Lower lobe of right lung (tissue), 2 donors: ENCODE measurements at places on chromosomes 7 and 10. TPM values are rescaled to one million over a fixed set of nuclear protein-coding genes. Genes with fewer than 3 reads are reported as not detected.

- peak; percentile 51 for DNase-seq
These were observed 739 bp downstream of the MPP7 start for GRCh38 chr10:28302012-28302637.

DNA sequence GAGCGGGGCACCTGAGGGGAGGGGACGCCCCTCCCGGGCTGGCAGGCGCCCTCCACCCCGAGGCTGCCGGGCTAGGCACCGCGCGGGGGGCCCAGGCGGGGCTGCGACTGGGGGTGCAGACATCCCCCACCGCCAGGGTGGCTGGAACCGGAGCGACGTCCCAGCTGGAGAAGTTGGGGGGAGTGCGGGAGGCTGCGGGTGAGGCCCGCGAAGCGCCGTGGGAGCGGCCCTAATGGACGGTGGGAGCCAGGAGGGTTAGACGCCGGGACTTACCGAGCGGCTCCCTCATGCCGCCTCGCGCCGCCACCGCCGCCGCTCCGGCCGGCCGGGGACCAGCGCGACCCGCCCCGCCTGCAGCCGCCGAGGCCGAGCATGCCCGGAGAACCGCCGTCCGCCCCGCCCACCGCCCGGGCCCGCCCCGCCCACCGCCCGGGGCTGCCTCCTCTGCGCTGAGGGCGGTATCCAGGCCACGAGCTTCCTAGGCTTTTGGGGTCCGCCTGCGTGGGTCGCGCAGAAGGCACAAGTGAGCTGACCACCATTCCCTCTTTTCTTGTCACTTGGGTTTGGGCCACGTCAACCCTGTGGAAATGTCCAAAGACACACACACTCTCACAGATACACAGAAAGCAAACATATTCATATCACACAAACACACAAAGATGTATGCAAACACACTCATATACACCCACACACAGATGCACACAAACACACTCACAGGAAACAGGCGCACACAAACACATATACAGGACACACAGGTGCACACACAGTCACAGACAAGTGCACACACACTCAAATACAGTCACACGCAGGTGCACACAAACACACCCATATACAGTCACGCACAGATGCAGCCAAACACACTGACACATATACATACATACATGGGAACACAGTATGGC is at the start of gene JCAD:
Gene JCAD, minus strand, starts transcription at position 378 of the 899 bp plus-strand sequence. CDS start 11,774 bp downstream, outside the sequence.
- DNase-seq, result peak; percentile 80

GRCh38 chr7:106265133-106265532 is 19.6 kb downstream of the NAMPT start:
- DNase-seq, result no peak

GRCh38 chr10:113431398-113432160 is 121.3 kb upstream of the HABP2 start:
- no peak for DNase-seq

DNA sequence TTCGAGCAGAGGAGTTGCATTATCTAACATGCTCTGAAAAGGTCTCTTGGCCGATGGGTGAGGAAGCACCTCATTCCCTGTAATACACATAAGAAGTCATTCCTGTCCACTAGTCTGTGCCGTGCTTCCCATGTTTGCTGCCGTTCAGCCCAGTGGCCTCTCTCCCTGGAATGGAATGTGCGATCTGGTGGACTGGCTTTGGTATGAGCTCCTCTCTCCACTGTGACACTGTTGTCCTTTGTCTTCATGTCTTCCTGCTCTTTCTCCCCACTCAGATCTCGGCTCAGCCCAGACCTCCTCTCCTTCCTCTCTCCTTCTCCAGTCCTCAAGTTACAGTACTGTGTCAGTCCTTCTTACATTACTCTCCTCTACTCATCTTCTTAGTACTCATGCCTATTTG is 192.8 kb upstream of the KLF6 start:
- DNase-seq, result no peak

- DNase-seq, result no peak
These were observed 11.7 kb downstream of the CASP2 start for GRCh38 chr7:143299840-143300239.

DNA sequence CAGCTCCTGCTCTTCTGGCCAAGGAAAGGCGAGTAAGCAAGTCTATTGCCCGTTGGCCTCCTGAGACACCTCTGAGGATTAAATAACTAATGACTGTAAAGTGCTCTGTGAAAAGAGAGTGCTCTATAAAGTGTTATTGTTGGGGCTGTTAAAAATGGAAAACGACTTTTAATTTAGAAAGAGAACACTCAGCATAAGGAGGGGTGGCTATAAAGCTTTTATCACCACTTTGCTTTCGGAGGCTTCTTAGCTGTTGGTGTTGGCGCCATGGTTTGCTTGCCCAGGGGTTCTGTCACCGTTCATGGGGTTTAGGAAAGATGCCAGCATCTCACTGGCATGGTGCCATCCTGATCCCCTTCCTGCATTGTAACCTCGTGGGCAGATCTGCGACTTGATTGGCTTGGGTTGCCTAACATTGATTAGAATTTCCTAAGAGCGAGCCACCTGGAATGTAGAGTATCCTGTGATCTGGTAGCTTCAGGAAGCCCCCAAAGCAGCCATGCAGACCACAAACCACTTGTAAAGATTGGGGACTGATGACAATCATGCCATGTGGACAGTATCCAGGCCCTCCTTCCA is 509.9 kb downstream of the LRMDA start:
- DNase-seq, result no peak

DNA sequence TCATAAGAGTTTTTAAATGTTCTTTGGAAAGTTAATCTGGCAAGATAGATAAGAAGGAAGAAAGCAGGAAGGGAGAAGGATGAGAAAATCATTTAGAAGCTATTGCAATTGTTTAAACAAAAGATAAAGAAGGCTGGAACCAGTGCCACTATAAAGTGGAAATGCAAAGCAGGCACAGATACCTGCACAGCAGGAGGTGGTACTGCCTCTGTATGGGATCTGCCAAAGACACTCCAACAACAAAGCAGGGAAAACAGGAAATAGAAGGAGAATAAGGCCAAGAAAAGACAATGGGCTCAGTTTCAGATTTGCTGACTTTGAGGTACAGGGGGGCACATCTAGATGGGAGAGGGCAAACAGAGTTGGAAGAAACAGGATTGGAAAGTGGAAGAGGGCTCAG is 138.6 kb downstream of the PPP1R17 start:
- no peak for DNase-seq

- peak; percentile 66 for DNase-seq
These were observed 11.5 kb upstream of the OGA start for GRCh38 chr10:101829561-101830315.

- DNase-seq, result no peak
These were observed 6.0 kb upstream of the LMBR1 start for GRCh38 chr7:156898938-156899337.

DNA sequence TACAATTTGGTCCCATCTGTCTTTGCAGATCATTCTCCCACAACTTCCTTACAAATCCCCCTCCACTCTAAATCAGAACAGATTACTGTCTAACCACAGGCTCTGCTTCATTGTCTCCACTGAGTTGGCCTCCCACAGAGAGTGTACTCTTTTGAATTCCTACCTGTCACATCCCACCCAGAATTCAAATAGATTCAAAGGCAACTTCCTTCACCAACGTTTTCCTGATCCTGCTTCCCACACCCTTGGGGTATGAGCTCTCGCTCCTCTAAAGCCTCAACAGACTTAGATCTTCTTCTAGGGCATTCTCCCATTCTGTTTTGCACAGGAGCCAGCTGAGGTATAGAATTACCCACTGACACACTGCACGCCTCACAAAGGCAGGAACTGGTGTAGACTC is 197.8 kb upstream of the CDCA7L start:
- no peak for DNase-seq

DNA sequence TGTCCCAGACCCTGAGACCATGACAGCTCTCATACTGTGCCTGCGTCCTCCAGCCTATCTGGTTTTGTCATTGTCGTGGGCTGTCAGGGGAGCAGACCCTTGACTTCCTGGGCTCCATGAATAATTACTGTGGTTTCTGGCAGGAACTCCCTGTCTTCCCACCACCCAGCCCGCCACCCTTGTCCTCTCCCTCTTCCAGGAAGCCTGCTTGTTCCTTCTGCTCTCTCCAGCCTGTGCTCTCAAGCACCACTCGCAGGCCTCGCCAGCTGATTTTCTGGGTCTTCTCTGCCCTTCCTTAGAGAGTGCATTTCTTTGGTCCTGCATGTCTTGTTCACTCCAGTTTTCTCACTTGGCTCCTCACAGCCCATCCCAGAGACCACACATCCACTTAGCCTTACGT is 224.5 kb upstream of the INHBA start:
- no peak for DNase-seq

GRCh38 chr10:62594093-62594520 is 210.4 kb upstream of the ADO start:
- DNase-seq, result peak; percentile 63

DNA sequence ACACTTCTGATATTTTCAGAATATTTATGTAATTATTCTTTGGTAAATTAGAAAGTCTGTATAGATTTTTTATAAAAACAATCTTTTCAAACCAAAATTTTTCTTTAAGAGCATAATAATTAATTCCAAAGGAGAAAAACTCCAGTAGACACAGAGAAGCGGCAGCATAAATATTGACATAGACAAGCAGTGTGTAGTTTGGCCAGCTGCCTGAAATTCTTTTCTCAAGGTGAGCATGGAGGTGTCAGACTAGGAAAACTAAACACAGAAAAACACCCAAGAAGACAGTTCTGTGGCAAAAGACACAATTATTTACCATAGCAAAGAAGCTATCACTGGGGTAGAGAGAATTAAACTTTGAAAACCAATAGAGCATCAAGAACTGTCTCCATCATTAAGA is 82.4 kb downstream of the KLF6 start:
- DNase-seq, result no peak

GRCh38 chr7:26166684-26167266 is 14.8 kb downstream of the NFE2L3 start:
- DNase-seq, result no peak

- no peak for DNase-seq
These were observed 162.9 kb downstream of the FANK1 start for GRCh38 chr10:126059076-126059826.

- DNase-seq, result no peak
These were observed 48.6 kb downstream of the PARP12 start for GRCh38 chr7:140014123-140014522.

DNA sequence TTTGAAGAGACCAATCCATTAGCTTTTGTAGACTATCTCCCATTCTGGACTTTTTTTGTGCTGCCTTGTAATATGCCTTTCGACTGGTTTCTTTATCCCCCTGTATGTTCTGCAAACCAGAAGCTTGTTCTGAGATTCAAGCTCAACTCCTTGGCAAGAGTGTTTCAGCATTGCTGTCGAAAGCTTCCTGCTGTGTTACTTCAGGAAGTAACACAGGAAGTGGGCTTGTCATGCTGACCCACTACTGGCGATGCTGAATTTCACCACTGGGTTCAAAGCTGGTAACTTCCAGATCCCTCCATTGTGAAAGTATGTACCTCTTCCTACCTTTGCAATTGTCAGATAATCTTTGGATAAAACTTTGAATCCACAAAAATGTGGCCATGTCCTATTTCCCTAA is 57.9 kb upstream of the INSYN2A start:
- DNase-seq, result no peak

- DNase-seq, result no peak
These were observed 308.4 kb downstream of the BICC1 start for GRCh38 chr10:58820861-58821751.

GRCh38 chr7:99729486-99730237 is 5.3 kb downstream of the CYP3A7 start:
- DNase-seq, result no peak

GRCh38 chr10:84537447-84537931 is 209.1 kb downstream of the CCSER2 start:
- DNase-seq, result peak; percentile 60

DNA sequence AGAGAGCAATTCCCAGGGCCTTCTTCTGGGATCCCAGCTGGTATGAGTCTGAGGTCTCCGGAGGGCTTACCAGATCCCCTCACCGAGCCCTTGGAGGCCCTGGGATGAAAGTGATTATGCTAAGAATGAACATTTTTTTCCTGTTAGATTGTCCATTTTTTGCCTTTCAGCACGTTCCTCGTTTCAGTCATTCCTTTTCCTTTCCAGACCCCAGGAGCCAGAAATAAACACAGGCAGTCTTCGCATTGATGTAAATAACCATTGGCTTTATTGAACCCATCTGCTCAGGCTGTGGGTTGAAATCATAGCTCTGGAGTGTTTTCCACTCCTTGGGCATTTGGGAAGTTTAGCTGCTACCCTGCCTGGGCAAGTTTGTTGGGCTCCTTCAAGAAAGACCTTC is 320.9 kb upstream of the AUTS2 start:
- DNase-seq, result no peak

DNA sequence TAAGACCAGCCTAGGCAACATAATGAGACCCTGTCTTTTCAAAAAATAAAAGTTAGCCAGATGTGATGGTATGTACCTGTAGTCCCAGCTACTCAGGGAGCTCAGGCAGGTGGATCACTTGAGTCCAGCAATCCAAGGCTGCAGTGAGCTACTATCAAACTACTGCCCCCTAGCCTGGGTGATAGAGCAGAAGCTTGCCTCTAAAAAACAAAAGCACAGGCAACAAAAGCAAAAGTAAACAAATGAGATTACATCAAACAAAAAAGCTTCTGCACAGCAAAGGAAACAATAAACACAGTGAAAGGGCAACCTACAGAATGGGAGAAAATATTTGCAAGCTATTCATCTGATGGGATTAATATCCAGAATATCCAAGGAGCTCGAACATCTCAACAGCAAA is 65.4 kb downstream of the FANK1 start:
- no peak for DNase-seq

DNA sequence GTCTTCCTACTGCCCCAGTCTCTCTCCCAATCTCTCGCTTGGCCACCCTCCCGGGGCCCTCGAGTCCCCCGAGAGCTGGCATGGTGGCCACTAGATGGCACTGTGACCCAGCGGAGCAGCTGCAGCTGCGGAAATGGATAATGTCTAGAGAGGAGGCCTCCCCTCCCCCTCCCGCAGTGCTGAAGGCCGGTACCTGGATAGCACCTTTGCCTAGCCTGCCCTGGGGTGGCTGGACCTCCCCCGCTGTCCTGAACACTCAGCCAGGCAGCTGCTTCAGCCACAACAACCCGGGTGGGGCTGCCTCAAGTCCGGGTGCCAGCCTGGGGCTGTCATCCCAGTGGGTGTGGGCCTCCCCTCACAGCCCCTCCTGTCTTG is 65.2 kb downstream of the GOLGA7B start:
- peak; percentile 89 for DNase-seq

SORBS1 gene
- 58.2 TPM for total RNA-seq

OR2A5 gene
- not detected for total RNA-seq

FBXO24 gene
- 0.74 TPM for total RNA-seq

NCAPG2 gene
- 10.0 TPM for total RNA-seq

ADCY1 gene
- 2.4 TPM for total RNA-seq

OGDHL gene
- 0.30 TPM for total RNA-seq

PTF1A gene
- total RNA-seq, result not detected

CALY gene
- not detected for total RNA-seq

NUTM2D gene
- total RNA-seq, result 6.8 TPM

BMPR1A gene
- 37.0 TPM for total RNA-seq

TAC1 gene
- total RNA-seq, result not detected

ARHGEF5 gene
- total RNA-seq, result 39.5 TPM

WEE2 gene
- total RNA-seq, result not detected

DYDC2 gene
- total RNA-seq, result 4.2 TPM

MRC1 gene
- 529 TPM for total RNA-seq
